ENCODE measurements at places on chromosomes 2 and 18. TPM values are rescaled to one million over a fixed set of nuclear protein-coding genes. Genes with fewer than 3 reads are reported as not detected.

DNA sequence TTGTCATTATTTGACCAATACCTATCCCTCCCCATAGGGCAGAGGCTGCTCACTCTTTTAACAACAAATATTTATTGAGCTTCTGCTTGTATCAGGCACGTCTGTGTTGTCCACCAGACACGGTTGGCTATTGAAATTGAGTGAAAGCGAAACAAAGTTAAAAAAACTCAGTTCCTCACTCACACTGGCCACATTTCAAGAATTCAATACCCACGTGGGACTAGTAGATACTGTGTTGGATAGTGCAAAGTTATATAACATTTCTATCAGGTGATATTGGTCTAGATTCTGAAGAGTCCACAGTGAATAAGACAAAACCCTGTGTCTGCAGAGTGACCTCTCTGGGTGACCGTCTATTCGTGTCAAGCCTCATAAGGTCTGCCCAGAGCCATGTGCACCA is 43.9 kb upstream of the GALR1 start:
- DNase-seq: no peak
- no peaks in the 10 kb centered on the region for H3K27me3 ChIP-seq
- no peak overlapping the region for H3K27ac ChIP-seq
- H3K36me3 ChIP-seq: no peaks in the 10 kb centered on the region

The RAPGEF4 gene
- 1.3 TPM for polyA plus RNA-seq

DNA sequence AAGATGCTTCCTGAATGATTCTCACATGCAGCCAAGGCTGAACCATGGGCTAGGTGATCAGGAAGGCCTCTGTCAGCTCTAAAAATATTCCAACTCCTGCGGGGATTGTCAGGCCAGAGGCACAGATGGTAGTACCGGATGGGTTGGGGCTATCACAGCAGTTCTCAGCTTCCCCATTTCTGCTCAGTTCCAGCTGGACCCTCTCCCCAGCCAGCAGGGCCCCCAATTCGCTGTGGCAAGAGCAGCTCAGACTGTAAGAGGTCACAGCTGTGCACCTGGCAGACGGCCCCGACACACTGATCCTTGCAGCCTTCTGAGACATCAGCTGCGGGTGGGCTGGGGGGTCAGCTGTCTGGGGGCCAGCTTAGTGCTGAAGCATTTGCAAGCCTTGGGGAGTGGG is 43.6 kb upstream of the TCF7L1 start:
- H3K27ac ChIP-seq: no peak overlapping the region
- H3K36me3 ChIP-seq: no peaks in the 10 kb centered on the region
- no peaks in the 10 kb centered on the region for H3K4me1 ChIP-seq
- no peak for DNase-seq
- H3K27me3 ChIP-seq: no peaks in the 10 kb centered on the region
- H3K4me3 ChIP-seq: no peak overlapping the region

- H3K4me1 ChIP-seq: peaks cover 10% of the 10 kb centered on the region
- DNase-seq: peak; percentile 39
- H3K4me3 ChIP-seq: no peak overlapping the region
- no peaks in the 10 kb centered on the region for H3K27me3 ChIP-seq
- no peaks in the 10 kb centered on the region for H3K36me3 ChIP-seq
- H3K27ac ChIP-seq: no peak overlapping the region
Observed at GRCh38 chr18:8847900-8848299, 142.5 kb downstream of the MTCL1 start.

DNA sequence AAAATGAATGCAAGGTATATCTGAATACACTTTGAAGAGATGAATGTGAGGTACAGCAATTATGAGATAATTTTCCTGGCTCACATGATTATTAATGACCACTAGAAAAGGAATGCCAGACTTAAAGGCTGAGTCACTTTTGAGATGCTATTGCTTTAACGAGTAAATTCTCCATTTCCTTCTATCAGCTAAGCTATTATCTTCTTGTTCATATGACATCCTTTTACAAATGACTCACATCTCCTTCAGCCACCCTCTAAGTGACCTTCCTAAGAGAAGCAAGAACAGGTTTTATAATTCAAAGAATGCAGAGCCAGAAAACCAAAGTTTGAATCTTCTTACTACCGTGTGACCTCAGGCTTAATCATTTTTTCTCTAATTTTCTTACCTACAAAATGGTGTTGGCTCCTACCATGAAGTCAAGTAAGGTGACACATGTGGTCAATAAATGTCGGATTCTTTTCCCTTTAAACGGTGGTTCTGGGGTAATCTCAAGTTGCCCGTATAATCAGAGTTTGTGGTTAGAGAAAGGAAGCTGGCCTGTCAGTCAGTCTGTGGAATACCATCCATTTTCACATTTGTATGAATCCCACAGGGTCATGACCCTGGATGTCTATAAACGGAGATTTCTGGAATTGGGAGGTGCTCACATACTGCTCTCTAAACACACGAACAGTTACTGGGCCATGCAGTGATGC is 184.0 kb upstream of the PID1 start:
- no peak overlapping the region for H3K4me3 ChIP-seq
- no peak for DNase-seq
- H3K36me3 ChIP-seq: no peaks in the 10 kb centered on the region
- no peak overlapping the region for H3K27ac ChIP-seq

DNA sequence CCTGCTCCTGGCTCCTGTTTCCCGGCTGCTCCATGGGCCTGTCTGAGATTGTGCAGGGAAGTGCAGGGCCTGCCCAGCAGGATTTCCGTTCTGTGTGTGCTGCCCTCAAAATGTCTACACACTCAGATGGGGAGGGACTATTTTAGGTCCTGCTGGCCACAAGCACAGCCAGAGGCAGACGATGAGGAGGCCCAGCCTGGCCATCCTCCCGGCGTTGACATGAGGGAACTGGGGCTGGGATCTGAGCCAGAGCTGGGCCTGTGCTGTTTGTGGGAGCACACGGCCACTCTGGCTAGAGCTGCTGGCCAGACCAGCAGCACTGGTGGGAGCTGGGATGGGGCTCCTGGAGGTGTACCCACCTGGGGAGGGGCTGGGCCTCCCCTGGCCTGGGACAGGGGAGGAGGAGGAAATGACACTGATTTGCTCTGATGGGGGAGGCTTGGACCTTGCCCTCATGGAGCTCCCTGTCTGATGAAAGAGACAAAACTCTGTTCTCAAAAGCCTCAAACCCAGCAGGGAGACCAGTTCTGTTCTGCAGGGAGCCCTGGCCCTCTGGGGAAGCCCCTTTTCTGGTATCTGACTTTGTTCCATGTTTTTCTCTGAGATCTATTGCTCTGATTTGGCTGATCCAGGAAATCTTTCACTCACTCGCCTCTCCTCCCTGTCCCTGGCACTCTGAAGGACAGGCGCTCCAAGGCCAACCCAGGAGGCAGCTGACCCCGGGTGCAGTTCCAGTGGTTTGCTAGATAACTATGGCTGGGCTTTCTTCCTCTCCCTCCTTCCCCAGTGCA is 161.8 kb downstream of the DYSF start:
- H3K4me1 ChIP-seq: peaks cover 48% of the 10 kb centered on the region
- DNase-seq: peak; percentile 91
- H3K4me3 ChIP-seq: no peak overlapping the region
- peak overlapping the region; percentile 83 for H3K27ac ChIP-seq
- H3K36me3 ChIP-seq: no peaks in the 10 kb centered on the region
- H3K27me3 ChIP-seq: no peaks in the 10 kb centered on the region

DNA sequence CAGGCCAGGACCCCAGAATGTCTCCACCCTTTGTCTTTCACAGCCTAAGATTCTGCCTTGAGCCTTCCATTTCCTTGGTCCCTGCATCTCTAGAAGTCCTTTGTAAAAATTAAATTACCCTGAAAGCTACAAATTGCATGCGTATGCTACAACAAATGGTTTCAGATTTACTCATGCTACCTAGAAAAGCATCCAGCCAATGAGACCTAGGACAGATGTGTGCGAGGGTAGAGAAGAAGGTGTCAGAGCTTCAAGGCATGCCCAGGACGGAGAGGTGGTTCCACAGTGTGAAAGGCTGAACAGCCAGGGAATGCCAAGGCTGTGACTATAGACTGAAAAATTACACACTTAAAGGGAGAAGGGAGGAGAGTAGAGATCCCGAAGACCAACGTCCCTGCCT is 40.2 kb downstream of the CCBE1 start:
- H3K27ac ChIP-seq: no peak overlapping the region
- no peak overlapping the region for H3K4me3 ChIP-seq
- H3K36me3 ChIP-seq: no peaks in the 10 kb centered on the region
- no peaks in the 10 kb centered on the region for H3K27me3 ChIP-seq
- no peak for DNase-seq

DNA sequence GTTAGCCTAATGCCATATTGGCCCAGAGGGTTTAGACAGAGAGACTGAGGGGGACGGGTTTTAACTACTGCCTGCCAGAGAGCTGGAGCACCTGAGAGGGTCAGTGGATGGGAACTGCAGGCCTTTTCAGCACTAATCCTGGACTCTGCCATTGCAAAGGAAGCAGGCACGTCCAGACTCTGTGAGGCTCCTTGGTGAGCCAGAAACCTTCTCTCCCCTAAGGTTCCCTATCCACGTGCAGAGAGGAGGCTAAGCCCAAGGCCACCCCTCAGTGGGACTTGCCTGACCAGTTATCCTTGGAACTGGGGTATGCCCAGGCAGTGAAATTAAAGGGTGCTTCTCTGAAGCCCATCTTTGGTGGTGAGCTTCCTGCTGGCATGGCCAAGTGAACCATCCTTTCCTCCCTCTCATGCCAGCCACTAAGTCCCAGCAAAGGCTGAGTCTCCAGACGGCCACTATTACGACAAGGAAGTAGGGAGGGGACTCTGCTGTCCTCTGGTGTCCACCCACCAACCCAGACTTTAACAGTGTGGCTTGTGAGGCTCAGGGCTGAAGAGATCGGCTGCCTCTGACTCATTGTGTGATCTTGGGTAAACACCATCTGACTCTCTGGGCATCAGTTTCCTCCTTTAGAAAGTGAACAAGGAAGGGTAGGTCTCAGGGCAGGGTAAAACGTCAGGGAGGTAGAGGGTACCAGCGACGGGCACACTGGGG is 3.9 kb upstream of the MLPH start:
- H3K27me3 ChIP-seq: peaks cover 13% of the 10 kb centered on the region
- peak overlapping the region; percentile 70 for H3K27ac ChIP-seq
- peaks cover 24% of the 10 kb centered on the region for H3K4me1 ChIP-seq
- no peak overlapping the region for H3K4me3 ChIP-seq

The PDCD1 gene
- polyA plus RNA-seq: 4.7 TPM

- H3K4me1 ChIP-seq: peaks cover 5% of the 10 kb centered on the region
- H3K36me3 ChIP-seq: no peaks in the 10 kb centered on the region
- H3K27ac ChIP-seq: no peak overlapping the region
Observed at GRCh38 chr2:134717286-134718022, 1.3 kb downstream of the TMEM163 start.

GRCh38 chr2:75076088-75076487 is 117.6 kb downstream of the POLE4 start:
- DNase-seq: no peak
- no peaks in the 10 kb centered on the region for H3K27me3 ChIP-seq
- no peak overlapping the region for H3K4me3 ChIP-seq

- no peak for DNase-seq
- no peak overlapping the region for H3K27ac ChIP-seq
Observed at GRCh38 chr2:233811732-233812131, 33.6 kb downstream of the MROH2A start.

GRCh38 chr18:7224198-7224597 is 6.7 kb upstream of the LRRC30 start:
- no peaks in the 10 kb centered on the region for H3K27me3 ChIP-seq
- H3K36me3 ChIP-seq: no peaks in the 10 kb centered on the region
- DNase-seq: no peak
- H3K4me1 ChIP-seq: no peaks in the 10 kb centered on the region

The CPLX4 gene
- polyA plus RNA-seq: not detected

DNA sequence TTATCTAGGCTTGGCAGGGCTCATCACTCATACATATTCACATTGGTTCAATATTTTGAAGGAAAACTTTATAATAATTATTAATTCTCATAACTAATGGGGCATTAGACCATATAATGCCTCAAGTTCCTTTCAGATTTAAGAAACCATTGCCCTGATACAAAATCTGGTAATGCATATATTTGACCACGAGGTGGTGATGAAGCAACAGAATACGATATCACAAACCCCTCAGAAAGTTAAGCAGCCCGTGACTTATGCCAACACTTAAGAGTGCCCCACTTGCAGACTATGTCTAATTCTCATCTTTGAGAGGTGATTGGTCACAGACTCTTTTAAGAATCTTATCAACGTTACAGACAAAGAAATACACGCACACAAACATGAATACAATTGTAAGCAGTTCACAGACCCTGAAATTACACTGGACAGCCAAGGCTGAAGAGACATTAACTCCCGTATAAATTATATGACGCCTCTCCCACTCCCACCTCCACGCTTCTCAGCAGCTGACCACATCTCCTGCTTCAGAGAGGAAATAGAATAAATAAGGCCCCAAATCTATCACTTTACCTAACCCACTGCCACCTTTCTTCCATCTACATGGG is 20.7 kb upstream of the DNAH6 start:
- H3K4me3 ChIP-seq: no peak overlapping the region
- no peaks in the 10 kb centered on the region for H3K4me1 ChIP-seq
- no peaks in the 10 kb centered on the region for H3K36me3 ChIP-seq

DNA sequence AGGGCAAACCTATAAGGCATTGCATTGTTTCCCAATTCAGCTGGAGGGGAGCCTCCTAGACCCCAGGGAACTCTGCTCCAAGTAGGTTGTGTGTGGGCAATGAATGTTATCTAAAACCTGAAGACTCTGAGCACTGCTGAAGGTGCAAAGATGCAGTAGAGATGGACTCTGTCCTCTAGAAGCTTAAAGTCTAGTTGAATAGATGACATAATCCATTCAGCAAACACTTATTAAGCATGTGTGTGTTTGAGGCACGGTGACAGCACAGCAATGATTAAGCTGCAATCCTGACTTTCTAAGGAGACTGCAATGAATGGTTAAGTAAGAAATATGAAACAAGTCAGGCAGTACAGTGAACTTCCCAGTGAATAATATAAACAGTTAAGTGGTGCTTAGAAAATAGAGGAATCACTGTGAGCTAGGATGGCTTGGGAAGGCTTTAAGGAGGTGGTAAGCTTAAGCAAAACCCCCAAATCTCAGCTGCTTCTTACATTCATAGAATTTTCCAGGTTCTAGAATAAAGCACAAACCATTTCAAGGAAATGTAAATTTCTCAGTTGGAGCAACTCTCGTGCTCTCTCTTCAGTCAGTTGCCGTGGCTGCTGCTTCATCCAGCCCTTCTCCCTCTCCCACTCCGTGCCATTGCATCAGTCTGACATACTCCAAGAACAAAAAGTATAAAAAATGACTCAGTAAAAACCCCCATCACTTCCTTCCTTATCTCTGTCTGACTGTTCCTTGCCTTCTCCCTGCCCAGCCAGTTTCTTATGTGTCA is 19.1 kb downstream of the MXD1 start:
- H3K27me3 ChIP-seq: no peaks in the 10 kb centered on the region
- H3K4me3 ChIP-seq: no peak overlapping the region
- DNase-seq: no peak
- H3K27ac ChIP-seq: peak overlapping the region; percentile 14

- no peak for DNase-seq
- H3K4me3 ChIP-seq: no peak overlapping the region
- peaks cover 12% of the 10 kb centered on the region for H3K36me3 ChIP-seq
Observed at GRCh38 chr2:172462849-172463381, 35.5 kb downstream of the ITGA6 start.

The DNAH7 gene
- polyA plus RNA-seq: 0.61 TPM

DNA sequence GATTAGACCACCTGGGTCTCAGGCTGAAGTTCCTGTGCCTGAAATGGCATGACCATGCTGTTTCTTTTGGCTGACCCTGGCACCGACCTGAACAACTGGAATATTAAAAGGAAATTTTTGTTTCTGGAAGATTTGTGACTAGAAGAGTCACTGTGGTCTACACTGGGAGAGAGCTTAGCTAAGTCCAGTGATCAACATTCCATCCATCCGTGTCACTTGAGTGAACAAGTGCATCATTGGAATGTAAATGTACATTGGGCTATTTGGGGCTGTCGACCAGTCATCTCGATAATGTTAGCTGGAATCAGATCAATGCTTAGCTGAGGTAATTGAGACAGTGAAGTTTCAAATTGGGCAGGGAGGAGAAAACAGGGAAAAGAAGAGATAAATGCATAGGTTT is 95.4 kb upstream of the CCDC85A start:
- H3K27ac ChIP-seq: no peak overlapping the region
- DNase-seq: no peak
- no peaks in the 10 kb centered on the region for H3K4me1 ChIP-seq
- H3K36me3 ChIP-seq: no peaks in the 10 kb centered on the region
